ENCODE measurements at places on chromosomes 1 and 21.

DNA sequence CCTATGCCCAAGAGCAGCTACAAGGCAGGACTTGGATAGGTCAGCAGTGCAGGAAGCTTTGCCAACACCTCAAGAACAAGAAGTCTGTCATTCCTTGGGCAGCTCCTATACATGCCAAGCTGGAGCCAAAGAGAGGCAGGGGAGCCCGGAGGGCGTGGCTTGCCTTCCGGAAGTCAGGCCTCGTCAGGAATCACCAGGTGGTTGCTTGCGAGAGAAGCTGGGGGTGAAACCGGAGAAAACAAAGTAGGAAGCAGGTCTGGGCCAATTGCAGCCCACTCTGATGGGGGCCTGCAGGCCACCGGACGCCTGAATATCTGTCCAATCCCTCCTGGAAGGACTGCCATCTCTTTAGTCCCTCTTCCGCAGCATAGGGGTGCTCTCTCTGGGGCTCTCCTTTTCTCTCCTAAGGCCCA is 794 bp upstream of the FAM76A start:
- DNase-seq: no peak

- DNase-seq: no peak
Measured at GRCh38 chr1:234473118-234473517, 5.9 kb downstream of the TARBP1 start.

DNA sequence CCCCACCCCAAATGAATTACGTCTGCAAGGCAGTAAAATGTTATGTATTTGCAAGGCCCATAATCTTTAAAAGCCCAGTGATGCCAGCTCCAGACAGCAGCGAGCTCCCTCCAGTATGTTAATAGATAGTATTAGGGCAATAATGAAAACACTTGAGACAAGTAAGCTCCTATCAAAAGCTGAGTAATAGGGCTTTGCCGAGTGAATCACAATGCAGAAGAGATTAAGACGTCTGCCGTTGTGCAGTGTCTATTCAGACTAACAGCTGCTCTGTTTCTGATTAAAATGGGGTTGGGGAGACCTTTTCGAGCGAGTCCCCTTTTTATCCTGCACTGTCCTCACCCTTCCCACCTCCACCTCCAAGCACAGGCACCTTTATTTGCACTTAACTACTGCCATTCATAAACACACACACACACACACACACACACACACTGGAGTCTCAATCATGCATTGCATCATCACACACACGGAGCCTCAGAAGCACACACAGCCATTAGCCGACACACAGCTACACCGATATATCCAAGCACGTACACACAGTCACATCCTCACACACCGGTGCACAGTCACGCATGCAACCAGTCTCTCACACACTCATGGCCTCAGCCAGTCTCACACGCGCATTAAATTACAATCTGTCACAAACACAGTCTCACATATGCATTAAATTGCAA is 46.0 kb upstream of the FOXO6 start:
- DNase-seq: no peak

DNA sequence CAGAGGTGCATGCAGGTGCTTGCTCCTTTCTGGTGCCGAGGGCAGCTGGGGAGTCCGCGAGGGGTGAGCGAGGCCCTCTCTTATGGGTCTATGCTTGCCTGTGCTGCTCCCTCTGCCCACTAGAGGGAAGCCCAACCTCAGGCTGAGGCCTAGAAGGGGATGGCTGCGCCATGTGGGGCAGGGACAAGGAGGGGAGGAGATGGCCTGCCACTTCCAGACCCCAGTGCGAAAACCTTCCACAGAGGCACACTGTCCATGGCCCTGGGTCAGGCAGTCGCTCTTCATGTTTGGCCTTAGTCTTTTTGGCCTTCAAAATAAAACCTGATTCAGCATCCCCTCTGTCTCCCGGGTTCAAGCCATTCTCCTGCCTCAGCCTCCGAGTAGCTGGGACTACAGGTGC is 14.0 kb downstream of the RHBG start:
- DNase-seq: peak; percentile 69

GRCh38 chr1:17314491-17314971 is 6.5 kb downstream of the PADI4 start:
- DNase-seq: no peak

DNA sequence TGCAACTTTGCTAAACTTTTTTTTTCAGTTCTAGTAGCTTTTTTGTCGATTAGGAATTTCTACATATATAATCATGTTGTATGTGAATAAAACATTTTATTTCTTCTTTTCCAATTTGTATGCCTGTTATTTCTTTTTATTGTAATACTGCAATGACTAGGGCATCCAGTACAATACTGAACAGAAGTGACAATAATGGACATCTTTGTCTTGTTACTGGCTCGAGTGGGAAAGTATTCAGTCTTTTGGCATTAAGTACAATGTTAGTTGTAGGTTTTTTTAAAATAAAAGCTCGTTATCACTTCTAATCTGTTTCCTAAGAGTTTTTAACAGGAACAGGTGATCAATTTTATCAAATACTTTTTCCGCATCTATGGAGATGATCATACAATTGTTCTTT is 9.8 kb downstream of the STPG1 start:
- no peak for DNase-seq

- no peak for DNase-seq
Measured at GRCh38 chr1:179103999-179104398, 22.1 kb downstream of the TOR3A start.

GRCh38 chr1:100100202-100100601 is 32.5 kb downstream of the SASS6 start:
- no peak for DNase-seq

DNA sequence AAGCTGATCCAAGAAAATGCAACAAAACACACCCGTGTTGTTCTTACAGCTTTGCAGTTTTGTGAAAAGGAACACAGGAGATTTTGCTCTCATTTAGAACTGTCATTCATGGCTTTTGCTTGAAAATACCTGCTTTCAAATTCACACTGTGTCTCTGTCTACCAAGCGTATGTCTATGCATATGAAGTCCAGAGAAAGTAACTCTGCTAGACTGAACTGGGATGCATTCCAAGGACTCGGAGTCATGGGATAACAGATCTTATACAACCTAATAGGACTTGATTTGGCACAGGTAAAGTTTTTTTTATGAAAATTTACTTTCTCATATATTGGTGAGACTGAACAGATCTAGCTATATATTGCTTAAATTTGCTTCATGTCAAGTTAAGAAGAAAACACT is 102.4 kb downstream of the PTGER3 start:
- DNase-seq: no peak

DNA sequence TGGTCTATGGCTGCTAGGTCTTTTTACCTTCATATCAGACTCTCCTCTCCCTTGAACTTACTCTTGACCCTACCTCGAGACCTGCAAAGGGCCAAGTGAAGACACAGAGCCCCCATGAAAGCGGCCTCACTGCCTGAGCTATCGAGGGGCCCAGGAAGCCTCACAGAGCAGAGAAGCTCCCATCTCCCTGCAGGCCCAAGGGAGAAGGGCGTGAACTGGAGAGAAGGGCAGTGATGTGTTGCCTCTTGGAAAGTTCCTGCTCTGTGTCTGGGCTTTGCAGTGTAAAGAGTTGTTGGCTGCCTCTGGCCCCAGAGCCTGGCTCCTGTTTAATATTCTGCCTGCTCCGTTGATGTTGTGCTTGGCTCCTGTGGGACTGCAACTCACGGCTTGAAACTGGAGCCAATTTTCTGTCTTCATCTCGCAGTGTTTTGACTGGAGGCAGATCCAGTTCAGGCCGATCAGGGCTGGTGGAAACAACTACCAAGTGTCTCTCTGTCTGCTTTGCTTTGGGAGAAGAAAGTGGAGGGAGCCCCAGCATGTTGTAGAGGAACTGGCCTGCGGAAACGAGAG is 4.3 kb downstream of the SERTAD4 start:
- DNase-seq: no peak

- DNase-seq: no peak
Measured at GRCh38 chr1:241677201-241677600, 25.1 kb downstream of the WDR64 start.

- no peak for DNase-seq
Measured at GRCh38 chr1:206560007-206560716, 52.1 kb downstream of the EIF2D start.

GRCh38 chr1:37850352-37850955 is 8.9 kb downstream of the MTF1 start:
- peak; percentile 18 for DNase-seq

DNA sequence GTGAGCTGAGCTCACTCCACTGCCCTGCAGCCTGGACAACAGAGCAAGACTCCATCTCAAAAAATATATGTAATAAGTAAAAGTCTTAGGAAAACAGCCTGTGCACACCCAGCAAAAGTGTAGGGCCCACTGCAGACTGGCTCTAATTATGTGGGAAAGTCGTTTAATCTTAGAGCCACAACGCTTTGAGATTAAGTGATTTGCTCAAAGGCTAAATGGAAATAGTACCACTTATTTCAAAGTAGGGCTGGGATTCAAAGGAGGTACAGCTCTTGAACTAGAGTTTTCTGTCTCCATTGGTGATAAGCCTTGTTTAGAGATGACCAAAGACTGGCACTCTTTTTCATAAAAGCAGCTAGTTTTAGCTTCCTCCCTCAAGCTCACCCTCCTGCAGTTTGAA is 2.2 kb downstream of the TACSTD2 start:
- DNase-seq: no peak

DNA sequence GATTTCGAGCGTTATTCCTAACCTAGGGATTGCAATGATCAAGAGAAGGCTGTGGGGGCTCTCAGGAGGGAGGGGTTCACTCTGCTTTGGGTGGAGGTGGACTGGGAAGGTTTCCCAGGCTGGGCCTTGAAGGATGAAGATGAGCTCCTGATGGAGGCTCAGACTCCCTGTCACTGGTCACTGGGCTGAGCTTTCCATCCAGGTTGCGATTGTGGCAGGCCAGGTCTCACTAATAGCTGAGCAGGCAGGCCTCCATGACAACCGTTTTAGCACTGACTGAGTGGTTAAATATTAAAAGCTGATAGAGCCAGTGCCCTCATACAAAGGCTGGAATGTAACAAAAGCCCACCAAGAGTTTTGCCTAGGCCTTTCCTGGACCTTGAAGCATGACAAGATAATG is 36.2 kb upstream of the EFCAB14 start:
- DNase-seq: peak; percentile 7

DNA sequence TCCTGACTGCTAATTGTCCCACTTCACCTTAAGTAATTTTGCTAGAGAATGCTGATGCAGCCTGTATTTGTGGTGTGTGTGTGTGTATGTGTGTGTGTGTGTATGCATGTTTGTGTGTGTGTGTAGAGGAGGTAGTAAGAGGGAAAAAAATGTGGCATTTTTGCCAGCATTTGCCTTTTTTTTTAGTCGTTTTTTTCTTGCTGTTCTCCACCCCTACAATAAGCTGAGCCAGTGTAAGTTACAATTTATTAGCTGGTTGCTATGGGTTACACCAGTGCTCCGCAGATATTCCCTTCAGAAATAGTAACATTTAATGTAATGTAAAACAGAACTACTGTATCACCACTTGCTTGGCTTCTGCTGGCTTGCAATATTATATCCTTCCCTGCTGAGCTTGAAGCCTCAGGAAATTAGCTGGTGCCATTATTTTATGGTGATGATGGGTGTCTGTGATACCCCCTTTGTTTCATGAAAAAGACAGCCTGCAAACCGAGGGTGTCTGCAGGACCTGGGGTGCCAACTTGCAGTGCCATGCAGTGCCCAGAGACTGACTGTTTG is 23.4 kb upstream of the IGSF3 start:
- DNase-seq: no peak

DNA sequence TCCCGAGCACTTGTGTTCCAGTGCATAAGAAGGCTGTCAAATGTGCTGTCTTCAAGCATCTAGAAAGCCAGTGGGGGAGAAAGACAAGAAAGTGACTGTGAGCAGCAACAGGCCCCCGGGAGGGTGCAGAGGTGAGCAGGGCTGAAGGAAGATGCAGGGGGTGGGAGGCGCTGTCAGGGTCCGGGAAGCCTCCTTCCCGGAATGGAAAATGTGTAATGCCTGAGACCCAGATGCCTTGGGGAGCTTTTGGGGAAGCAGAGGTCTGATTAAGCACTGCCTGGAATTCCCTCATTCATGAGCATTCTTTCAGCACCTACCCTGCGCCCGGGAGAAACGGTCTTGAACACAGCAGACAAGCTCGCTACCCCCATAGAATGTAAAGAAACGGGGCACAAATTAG is 1.3 kb downstream of the NPHP4 start:
- no peak for DNase-seq

GRCh38 chr1:91550961-91551360 is 50.3 kb downstream of the CDC7 start:
- DNase-seq: no peak

GRCh38 chr1:149937759-149938158 is 1.1 kb upstream of the MTMR11 start:
- no peak for DNase-seq

DNA sequence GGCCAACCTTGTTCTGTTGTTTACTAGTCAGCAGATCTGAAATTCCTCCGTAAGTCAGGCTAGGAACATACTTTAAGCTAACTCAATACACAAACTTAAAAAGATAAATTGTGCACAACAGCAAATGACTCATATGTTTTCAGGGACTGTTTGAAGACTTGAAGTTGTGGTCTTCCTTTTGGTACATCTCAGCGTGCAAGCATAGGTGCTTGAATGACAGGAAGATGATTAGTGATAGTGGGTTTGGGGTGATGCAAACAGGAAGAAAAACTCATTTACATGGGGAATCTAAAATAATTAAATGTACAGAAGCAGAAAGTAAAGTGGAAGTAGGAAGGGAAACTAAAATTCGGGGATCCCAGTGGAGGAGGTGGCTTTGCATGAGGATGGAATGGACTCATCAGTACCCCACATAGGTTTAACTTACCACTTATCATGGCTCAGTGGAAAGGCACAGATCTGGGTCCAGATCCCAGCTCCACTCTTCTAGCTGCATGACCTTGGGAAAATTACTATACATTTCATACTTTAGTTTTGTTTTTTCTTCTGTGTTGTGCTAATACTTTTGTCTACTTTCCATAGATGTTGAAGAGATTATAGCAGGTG is 122.3 kb downstream of the XCL2 start:
- no peak for DNase-seq

GRCh38 chr1:12245116-12245515 is 15.3 kb downstream of the VPS13D start:
- no peak for DNase-seq

DNA sequence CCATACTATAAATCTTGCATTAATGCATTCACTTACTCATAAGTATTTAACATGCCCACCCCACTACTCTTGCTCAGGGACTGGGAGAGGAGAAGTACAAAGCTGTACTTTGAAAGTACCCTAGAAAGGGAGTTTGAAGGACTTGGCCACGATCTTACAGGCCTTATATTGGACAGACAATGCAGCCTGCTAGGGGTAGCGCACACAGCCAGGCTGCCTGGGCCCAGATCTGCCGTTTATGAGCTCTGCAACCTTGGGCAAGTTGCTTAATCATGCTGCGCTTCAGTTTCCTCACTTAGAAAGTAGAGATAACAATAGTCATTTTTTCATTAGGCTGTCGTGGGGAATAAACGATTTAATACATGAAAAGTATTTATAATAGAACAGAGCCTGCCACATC is 110.1 kb downstream of the CDC7 start:
- no peak for DNase-seq

DNA sequence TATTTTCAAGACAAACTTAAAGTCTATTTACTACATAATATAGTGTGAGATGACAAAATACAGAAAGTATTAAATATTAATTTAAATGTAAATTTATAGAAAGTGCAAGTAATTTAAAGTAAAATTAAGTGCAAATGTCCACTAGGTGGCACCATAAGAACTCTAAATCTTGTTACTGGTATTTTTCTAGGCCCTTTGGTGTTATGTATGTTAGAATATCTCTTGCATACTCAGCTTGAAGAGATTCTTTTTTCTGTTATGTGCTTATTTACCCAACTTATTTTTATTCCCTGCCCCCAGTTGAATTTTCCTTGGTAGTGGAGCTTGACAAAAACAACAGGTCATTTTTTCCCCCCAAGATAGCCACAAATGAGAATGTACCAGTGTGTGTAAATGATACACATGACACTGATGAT is 71.5 kb downstream of the RPS6KC1 start:
- DNase-seq: peak; percentile 70

Data from ACHN (cell line).